ENCODE measurements at places on chromosomes 11 and 22.

DNA sequence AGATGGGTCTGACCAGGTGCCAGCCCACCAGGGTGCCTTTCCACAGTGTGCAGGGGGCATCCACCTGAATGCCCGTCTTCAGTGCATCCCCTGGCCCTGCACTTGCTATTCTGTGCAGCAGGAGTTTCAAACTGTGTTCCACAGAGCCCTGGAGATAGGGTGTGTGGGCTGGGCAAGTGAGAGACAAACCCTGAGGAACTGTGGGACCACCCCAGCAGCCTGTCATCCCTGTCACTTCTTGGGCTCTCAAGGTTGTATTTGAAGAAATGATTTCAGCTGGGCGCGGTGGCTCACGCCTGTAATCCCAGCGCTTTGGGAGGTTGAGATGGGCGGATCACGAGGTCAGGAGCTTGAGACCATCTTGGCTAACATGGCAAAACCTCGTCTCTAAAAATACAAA is 6.4 kb upstream of the DGAT2 start:
- no peak for DNase-seq

DNA sequence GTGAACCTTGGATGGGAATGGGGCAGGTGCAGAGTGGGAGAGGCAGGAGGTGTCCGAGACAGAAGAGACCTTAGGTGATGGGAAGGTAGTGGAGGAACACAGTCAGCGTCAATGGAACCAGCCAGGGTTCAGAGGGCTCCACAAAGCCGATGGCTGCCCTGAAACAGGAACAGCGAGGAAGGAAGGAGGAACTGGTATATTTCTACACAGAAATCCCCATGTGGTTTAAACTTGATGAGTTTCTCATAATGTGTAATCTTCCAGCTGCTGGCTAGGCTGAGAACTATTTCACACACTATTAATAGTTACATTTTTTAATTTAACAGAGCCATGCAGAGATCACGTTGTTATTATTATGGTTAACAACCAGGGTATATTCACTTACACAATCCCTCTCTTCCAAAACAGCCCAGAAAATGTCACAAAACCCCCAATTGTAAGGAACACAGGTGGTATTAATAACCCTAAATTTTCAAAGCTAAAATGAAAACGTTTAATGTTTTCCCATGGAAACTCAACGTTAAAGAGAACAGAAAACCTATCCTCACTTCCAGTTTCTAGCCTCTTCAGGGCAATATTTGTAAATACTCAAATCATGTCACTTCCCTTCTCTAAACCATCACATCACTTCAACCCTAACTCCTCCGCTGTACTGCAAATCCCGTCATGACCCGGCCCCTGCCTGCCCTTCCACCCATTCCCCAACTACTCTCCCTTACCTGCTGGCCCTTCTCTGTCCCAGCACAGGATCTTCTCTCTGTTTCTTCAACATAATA is 74.5 kb upstream of the ARFGAP3 start:
- DNase-seq = no peak

DNA sequence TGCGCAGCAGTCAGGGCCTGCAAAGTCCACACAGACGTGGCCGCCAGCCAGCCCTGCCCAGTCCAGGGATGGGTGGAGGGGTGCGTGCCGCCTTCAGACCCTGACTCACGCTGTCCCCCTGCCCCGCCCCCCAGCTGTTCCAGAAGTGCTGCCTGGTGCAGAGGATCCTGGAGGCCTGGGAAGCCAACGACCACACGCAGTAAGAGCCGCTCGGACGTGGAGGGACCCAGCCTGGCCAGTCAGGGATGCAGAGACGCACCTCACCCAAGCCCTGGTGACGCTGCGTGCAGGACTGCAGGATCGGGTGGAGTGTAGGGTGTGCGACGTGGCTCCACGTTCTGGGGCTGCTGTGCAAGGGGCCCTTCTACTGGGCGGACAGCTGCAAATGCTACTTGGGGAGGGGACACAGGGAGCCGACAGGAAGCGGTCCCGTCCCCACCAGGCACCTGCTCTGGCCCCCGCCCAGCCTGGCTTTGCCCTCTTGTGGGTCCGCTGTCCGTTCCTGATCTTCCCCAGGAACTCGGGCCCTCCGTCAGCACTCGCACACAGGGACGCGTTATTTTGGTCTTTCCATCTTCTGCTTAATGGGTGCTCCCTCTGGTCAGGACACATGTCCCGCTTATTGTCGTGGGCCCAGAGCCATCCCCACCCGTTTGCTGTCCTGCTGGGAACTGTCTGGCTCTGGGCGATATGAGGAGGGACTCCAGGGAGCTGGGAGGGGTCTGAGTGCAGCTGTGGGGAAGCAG is 42.5 kb downstream of the SBF1 start:
- DNase-seq = no peak

GRCh38 chr11:64339754-64340408 is at the start of gene CCDC88B:
TSS of gene CCDC88B (plus strand) at chr11:64340204. CDS start at chr11:64340267, 63 bp downstream.
- no peak for DNase-seq

DNA sequence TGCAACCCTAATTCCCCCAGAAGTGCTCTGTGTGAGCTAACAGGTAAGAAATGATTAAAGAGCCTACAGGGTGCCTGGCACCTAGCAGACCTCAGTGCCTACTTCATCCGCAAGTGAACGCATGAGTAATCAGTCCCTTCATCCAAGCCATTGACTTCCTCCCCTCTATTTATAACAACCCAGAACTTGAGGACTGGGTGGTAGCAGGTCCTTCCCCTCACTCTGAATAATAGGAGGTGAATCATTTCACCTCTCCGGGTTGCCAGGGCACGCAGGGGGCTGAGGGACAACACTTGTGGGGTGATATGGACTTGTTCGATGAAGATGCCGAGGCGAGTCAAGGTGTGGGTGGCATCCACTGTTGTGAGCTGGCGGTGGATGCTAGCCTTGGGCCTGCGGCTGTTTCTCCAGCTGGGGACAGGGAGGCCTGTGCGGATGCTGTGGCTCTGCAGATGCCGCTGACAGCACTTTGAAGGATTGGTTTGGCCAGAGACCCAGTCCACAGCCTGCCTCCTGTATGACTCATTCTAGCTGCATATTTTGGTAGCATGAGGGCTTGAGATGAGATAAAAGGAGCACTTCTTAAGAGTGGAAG is 11.7 kb upstream of the SORL1-AS1 start:
- DNase-seq = no peak

DNA sequence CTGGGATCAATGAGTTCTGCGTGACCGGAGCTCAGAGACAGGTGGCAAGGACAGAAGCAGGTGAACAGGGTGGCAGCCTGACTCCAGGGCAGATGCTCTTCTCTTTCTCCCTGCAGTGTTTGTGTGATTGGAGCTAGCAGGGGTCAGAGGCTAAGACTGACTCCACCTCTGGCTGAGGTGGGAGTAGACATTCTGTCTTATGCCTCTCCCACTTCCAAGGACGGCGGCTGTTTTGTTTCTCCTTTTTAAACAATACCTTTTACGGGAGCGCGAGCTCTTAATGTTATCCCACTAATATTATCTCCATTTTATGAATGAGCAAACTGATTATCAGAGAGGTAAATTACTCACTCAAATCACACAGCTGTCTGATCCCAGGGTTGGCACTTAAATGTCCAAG is 323.7 kb downstream of the MIAT start:
- DNase-seq = no peak

- DNase-seq = no peak
These were observed 615 bp upstream of the NFAM1 start for GRCh38 chr22:42432818-42433217.

GRCh38 chr11:43872995-43873394 is 7.6 kb upstream of the ALKBH3 start:
- no peak for DNase-seq

GRCh38 chr22:19846620-19847344 is 7.9 kb downstream of the GNB1L start:
- no peak for DNase-seq

DNA sequence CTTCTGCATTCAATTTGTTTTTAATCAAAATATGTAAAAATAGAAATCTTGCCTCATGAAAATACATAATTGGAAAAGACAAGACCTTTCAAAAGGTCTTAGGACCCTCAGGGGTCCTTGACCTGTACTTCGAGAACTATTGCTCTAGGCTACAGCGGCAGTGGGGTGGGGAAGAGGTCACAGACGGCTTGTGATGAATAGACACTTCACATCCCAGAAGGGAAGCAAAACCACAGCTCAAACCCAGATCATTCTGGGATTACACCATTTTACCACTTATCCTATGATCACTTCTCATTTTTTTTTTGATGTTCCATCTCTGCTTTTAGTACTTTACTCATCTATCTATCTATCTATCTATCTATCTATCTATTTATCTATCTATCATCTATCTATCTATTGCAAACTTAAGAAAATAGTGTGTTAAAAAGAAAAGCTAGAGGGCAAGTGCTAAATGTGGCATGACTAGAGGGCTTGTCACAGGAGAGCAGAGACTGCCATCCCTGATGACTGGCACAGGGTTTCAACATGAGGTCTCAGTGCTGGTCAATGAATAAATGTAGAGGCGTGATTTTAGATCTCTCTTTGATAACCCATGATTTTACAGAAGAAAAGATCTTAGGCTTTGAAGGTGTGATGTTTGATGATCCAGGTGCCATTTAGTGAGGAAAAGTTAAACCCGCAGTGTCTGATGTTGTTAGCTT is 37.1 kb downstream of the RNF141 start:
- no peak for DNase-seq

GRCh38 chr11:94147433-94147845 is 18.8 kb downstream of the PANX1 start:
- no peak for DNase-seq

DNA sequence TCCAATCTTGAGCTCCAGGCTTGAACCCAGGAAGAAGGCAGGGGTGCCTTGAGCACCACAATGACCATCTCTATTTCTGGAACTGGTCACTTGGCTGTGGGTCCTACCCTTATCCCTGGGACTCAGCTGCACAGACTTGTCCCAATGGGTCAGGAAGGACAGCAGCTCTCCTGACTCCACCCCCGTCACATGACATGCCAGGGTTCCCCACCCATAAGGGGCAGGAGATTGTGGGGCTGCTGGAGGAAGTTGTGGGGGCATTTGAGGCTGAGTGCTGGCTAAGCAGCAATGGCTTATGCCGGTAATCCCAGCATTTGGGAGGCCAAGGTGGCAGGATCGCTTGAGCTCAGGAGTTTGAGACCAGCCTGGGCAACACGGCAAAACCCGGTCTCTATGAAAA is 56.2 kb downstream of the NFAM1 start:
- no peak for DNase-seq

DNA sequence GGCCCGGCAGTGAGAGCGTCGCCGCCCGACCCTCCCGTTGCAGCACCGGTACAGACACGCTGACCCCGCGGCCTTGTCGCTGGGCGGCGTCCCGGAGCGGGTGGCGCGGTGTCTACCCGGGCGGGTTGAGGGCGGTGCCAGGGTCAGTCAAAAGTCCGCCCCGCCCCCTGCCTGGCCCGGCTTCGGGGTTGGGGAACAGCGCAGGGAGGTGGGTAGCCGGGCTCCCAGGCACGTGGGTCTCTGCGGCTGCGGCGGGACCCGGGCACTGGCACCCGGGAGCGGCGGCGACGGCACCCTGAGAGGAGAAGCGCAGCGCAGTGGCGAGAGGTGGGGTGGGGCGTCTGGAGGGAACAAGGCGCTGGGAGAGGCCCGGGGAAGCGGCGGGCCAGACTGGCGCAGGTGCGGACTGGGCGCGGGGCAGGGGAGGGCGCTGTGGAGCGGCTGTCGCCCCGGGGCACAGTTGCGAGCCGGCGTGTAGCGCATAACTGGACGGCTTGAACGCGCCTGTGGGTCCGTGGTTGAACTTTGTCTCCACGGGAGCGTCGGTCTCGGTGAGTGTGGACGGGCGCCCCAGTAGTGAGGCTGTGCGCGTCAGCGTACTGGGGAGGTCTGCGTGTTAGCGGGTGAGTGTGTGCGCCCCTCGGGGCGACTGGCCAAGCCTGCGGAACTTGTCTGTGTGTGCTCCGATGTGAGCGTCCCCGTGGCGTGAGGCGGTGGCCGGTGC is at the start of gene P2RY2:
P2RY2 (plus strand) TSS at position 176 of the 724 bp plus-strand sequence. CDS start 15,879 bp downstream, outside the sequence.
- DNase-seq = peak; percentile 88

GRCh38 chr11:92296138-92296515 is 71.5 kb downstream of the FAT3 start:
- no peak for DNase-seq

DNA sequence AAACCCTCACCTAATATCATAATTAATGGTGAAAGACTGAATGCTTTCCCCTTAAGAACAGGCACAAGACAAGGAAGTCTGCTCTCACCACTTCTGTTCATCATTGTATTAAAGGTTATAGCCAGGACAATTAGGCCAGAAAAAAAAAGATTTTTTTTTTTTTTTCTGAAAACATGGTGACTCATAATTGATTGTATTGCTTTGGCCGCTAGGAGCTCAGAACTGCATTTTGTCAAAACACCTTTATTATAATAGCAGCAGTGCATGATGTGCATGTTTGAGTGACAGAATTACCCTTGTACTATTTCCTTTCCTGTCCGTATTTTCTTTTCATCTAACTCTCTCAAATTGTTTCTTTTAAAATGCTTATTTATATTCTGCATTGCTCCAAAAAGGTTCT is 98.1 kb downstream of the RNF169 start:
- DNase-seq = no peak

GRCh38 chr11:131240421-131240820 is 130.0 kb upstream of the NTM start:
- no peak for DNase-seq

GRCh38 chr22:48577014-48577690 is 1250.5 kb downstream of the BRD1 start:
- peak; percentile 56 for DNase-seq

DNA sequence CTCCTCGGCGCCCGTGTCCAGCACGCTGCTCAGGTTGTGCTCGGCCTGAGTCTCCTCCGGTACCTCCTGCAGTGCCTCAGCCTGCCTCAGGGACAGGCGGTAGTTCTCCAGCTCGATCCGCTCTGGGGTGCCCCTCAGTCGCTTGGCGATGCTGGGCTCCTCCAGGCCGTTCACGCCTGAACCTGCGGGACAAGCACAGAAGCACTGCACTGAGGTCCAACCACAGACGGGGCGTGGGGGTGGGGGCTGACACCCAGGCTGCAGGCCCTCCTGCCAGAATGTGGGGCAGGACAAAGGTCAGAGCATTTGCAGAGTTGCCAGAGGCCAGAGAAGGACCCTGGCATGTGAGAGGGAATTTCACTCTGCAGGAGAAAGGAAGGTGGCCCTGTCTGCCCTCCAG is 67.6 kb upstream of the BID start:
- no peak for DNase-seq

DNA sequence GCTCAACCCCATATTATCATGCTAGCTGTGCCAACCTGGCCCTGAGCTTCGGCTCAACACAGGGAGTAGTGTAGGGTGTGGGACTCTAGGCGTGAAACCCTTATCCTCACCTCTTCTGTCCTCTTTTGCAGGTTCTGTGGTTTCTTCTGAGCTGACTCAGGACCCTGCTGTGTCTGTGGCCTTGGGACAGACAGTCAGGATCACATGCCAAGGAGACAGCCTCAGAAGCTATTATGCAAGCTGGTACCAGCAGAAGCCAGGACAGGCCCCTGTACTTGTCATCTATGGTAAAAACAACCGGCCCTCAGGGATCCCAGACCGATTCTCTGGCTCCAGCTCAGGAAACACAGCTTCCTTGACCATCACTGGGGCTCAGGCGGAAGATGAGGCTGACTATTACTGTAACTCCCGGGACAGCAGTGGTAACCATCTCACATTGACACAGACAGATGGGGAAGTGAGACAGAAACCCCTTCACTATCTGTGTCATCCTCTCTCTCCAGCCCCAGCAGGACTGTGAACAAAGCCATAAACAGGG is 76.4 kb downstream of the GGTLC2 start:
- DNase-seq = no peak

GRCh38 chr11:64611869-64612646 is 21.0 kb downstream of the SLC22A12 start:
- DNase-seq = no peak

All from retina (tissue), 1 donor.